ENCODE measurements at places on chromosomes 7 and 10.

DNA sequence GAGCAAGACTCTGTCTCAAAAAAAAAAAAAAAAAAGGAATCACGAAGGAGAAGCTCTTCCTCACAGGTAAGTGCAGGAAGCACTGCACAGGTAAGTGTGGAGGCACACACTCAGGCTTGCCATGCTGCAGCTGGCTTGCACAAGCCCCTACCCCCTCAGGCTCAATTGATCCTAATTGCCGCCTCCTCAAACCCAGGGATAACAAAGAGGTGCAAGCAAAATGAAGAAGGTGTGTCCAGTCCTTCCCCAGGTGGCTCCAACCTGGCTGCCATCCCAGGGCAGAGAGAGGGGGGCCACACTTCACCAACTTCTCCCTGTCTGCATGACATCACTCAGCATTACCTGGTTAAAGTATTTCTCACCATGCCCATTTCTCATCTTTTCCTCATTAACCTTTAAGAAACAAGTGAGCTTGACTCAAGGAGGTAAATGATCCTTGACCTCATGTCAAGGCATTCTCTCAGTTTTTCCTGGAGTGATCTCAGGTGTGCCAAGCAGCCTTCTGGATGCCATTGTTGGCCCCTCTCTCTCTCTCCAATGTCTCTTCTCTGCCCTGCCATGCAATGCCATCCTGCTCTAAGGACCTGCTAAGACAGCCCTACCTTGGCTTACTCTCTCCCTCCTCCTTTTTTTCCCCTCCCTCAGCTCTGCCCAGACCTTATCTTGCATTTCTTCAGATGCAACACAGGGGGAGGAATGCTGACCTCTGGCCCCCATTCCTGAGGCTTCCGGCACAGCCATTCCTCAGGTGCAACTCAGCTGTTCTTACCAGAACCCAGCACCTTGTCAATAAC, 13.0 kb upstream of the TRPV6 start:
- DNase-seq = no peak

- DNase-seq = no peak
These were observed 81.3 kb upstream of the DKK1 start for GRCh38 chr10:52232561-52233350.

DNA sequence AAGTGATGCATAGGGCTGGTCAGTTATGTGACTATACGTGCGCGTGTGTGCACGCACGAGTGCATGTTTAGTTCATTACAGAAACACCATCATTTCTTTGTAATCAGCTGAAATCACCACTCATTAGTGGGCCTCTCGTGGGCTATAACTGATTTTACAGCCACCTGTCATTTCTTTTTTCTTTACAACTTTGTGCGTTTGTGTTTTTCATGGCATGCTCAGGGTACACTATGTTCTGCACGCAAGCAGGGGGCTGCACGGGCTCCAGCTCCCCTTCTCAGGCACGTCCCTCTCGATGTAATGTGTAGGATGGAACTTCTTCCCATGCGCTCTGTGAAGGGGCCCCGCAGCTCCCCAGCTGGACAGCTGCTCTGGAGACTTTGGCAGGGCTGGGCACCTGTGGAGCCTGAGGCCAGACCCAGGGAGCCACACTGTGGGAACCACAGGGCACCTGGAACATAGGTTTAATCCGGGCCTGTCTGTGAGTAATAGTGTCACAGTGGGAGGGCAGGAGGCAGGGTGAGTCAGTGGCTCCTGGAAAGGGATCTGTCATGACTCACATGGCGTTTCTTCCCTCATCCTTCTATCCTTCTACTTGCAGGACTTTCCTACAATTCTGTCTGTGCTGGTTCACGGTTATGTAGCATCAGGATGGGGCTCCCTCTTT, 4.9 kb downstream of the GCK start:
- no peak for DNase-seq

DNA sequence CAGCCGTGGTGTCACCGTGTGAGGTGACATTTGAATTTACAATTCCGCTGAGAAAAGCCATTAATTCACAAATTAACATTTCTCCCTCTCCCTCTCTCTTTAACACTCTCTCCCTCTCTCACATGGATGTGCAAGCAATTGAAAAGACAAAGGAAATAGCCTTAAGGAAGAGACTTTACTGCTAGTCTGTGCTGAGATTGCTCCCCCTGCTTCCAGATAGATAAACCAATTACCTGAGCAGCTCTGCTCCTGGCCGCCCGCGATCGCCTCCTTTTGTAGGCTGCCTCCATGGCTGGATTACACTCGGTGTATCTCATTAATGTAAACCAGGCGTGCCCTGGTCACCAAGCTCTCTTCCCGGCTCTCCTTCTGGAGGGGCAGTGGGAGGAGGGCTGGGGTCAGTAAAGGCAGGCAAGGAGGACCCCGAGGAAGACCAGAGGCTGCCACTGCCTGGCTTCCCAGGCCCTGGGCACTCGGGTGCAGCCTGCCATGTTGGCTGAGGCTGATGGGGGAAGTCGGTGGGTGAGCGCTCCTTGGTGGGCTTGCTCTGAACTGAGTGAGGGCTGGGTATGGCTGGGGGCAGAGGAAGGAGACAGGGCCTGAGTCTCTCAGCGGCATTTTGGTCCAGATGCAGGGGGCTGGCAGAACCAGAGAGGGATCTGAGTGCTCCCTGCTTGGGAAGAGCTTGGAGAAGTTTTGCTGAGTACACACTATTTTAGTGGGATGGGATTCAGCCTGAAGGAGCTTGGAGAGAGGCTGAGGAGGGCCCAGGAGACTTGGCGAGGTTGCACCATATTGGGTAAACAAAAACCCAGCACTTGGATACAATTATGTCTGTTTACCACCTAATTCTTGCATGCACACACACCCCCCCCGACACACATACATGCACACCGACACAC, 42.9 kb downstream of the PAX2 start:
- no peak for DNase-seq

DNA sequence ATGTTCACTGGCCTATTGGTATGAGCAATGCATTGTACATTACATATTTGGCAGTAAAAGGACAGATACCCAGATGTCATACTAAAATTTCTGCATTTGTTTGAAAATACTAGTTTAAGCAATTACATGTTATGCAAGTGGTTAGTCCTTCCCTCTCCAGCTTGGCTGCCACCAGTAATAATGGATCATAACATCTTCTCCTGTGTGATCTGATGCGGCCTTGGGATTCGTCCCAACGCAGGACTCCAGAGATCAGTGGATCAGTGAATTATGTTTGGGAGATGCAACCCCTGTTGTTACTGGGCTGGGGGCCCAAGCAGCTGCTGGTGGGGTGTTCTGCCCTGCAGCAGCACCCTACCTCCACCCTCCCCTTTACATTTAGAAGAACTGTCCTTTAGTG, 11.2 kb upstream of the PDK4 start:
- DNase-seq = no peak

- DNase-seq = no peak
These were observed 247.4 kb downstream of the ACTR3B start for GRCh38 chr7:153006911-153007310.

Measured in hematopoietic multipotent progenitor cell treated with erythropoietin and hydrocortisone succinate and interleukin-3 and kit ligand, for 17 days (in vitro differentiated cells).